ENCODE measurements at places on chromosomes 4 and X.

DNA sequence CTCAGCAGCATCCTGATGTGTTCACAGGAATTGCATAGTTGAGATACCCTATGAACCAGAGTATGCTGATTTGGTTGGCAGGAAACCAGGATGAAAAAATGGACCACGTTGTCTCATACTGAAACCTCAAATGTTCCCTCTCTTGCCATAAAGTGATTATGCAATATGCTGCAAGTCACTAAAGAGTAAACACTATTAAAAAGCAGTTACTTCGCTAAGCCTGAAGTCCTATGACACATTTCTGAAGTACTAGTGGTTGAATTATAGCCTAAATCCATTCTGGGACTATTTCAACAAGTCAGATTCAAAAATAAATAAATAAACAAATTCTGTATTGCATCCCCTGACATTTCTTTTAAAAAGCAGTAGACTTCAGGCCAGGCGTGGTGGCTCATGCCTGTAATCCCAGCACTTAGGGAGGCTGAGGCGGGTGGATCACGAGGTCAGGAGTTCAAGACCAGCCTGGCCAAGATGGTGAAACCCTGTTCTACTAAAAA is 106.0 kb upstream of the NAP1L5 start:
- DNase-seq: no peak

- DNase-seq: no peak
Measured at GRCh38 chrX:133493366-133493765, 78.1 kb upstream of the GPC4 start.

GRCh38 chr4:146059151-146059550 is 116.4 kb upstream of the LSM6 start:
- DNase-seq: no peak

GRCh38 chr4:105145156-105145902 is 1.3 kb upstream of the TET2 start:
- DNase-seq: no peak

DNA sequence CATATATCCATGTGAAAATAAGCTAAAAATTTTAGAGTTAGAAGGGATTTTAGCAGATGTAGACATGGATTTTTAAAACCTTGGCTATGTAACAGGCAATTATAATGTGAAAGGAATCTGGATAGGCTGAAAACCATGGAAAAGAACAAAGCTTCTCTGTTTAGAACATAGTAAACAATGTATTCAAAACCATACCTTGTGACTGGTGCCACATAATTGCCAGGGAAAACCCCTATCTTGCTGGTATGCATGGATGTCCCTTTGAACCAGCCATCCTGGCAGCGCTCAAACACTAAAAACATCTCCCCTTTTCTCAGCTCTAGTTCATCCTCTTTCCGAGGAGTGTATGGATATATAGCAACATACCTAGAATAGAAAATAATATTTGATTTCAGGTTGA is 110.6 kb upstream of the CBR4 start:
- DNase-seq: no peak

DNA sequence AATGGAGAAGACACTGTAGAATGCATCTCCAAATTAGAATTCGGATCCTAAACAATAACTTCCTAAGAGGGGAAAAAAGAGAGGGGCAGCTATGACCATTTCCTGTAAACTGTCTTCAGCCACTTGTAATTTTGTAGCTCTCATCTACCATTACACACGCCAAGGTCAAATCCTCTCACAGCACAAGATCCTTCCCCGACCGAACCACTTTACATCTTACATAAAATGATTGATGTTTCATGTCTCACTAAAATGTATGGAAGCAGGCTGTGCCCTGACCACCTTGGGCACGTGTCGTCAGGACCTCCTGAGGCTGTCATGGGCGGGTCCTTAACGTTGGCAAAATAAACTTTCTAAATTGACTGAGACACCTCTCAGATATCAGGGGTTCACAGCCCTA is 24.1 kb upstream of the PBDC1 start:
- no peak for DNase-seq

DNA sequence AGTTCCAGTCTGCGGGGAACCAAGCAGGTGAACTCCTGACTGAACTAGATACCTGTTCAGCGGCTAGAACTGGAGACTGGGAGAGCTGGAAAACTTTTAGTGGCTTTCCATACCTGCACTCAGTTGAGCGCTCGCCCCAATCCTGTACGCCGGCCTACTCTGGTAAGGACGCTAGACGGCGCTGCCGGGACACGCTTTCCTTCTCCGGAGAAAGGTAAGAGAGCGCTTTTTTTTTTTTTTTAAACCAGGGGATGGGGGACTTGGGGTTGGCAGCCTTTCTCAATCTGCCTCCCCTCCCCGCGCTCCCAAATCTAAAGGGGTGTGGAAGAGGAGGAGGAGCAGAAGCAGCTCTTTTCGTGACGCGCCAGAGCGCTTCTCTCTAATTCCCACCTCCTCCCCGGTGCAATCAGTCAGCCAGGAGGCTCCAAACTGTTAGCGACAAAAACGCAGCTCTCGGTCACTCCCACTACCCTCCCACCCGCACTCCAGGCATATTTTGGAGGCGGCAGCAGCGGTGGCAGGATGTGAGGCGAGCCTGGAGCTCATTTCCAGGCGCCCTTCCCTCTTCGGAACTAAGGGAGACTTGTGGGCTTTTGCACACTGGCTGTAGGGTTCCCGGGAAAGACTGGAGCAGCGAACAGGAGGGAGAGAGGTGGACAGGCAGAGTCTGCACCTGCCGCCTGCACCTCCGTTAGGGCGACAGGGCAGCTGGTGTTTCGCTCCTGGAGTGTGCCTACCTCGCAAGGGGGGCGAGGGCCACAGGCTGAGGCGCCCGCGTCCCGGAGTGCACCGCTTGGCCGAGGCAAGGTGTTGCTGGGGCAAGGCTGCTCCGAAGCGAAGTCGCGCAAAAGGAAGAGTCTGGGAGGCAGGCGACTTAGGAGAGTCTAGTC is at the start of gene IL1RAPL2:
Gene IL1RAPL2 (plus strand): TSS at position 409 of the 890 bp plus-strand sequence.
- no peak for DNase-seq

- no peak for DNase-seq
Measured at GRCh38 chr4:100938698-100939097, 408.6 kb downstream of the PPP3CA start.

DNA sequence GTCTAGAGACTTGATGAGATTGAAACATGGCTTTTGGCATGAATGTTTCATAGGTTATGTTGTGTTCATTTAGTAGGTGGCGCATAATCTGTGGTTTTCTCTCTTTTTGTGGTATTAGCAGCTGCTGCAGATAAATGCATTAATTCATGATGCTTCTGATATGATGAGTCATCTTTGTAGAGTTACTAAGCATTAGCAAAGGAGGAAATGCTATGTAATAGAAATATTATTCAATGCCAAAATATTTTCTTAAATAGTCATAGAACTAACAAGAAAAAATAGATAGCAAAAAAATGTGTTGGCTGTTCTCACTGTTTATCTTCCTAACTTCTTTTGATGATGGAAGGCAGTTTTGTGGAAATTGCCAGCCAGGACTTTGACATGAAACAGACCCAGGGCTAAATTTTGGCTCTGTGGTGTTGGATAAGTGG is 3.6 kb downstream of the ZXDB start:
- DNase-seq: no peak

DNA sequence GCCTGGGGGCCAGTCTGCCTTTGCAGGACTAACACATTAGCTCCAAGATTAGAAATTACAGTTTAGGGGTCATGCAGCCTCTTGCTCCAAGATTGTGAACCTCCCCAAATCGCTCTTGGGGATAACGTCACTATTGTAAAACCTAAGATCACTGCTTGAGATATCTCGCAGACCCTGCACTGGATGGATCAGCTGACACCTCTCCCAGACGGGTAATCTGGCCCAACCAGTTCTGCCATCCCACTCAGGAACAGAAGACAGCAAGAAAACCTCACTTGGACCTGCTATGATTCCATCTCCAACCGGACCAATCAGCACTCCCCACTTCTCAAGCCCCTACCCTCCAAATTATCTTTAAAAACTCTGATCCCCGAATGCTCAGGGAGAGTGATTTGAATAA is 431.2 kb downstream of the GPM6A start:
- DNase-seq: no peak

DNA sequence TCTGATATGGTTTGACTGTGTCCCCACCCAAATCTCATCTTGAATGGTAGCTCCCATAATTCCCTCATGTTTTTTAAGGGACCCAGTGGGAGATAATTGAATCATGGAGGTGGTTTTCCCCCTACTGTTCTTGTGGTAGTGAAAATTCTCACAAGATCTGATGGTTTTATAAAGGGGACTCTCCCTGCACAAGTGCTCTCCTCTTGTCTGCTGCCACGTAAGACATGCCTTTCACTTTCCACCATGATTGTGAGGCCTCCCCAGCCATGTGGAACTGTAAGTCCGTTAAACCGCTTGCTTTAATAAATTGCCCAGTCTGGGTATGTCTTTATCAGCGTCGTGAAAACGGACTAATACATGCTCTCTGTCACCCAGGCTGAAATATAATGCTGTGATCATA is 200.9 kb upstream of the SLIT2 start:
- DNase-seq: no peak

- no peak for DNase-seq
Measured at GRCh38 chr4:174404677-174405076, 117.6 kb downstream of the HPGD start.

DNA sequence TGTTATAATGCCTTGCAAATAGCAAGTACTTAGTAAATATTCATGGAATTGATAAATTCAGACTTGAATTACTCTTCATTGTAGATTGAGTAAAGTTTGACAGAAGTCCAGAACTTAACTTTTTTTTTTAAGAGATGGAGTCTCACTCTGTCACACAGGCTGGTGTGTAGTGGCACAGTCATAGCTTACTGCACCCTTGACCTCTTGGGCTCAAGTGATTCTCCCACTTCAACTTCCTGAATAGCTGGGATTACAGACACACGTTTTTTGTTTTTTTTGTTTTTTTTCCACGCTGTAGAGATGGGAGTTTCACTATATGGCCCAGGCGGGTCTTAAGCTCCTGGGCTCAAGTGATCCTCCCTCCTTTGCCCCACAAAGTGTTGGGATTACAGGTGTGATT is 32.1 kb downstream of the UBE2K start:
- no peak for DNase-seq

GRCh38 chr4:173145131-173145530 is 23.5 kb upstream of the GALNT7 start:
- no peak for DNase-seq

DNA sequence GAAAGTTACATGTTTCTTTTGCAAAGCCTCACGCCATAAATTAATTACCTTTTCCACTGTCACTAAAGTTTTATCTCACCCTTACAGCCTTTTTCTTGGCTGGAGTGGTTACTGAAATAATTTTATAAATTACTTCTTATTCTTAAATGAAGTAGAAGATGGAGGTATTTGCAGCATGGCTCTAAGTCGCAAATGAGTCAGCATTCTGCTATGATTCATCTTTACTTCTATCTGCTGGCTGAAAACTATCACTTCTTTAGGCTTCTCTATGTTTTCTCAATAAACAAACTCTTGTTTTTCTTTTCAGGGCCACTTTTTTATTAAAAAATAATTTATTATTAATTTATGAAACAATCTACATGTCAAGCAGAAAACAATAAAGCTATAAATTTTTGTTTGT is 210.2 kb upstream of the GYPA start:
- DNase-seq: no peak

- no peak for DNase-seq
Measured at GRCh38 chrX:45749375-45749774, 548.7 kb upstream of the DIPK2B start.

DNA sequence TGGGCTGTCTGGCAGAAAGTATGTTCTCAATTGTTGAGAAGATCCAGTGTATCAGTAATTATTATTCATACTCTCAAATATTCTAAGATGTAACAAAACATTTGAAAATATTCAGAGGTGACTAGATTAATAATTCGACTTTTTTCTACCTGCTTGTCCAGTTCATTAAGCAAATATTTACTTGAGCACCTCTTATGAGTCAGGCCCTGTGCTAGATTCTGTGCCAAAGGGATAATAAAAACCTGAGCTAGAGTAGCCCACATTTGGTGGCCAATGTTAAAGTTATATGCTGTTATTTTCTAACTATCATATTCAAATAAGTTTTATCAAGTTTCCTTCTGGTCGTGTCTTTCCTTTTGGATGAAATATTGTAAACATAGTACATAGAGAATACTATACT is 58.5 kb downstream of the ARHGAP10 start:
- DNase-seq: no peak
